NCI-H2227 treated with DMSO at 0.1 percent for 48 hours (cell line): ENCODE measurements at places on chromosomes 7 and 10.

DNA sequence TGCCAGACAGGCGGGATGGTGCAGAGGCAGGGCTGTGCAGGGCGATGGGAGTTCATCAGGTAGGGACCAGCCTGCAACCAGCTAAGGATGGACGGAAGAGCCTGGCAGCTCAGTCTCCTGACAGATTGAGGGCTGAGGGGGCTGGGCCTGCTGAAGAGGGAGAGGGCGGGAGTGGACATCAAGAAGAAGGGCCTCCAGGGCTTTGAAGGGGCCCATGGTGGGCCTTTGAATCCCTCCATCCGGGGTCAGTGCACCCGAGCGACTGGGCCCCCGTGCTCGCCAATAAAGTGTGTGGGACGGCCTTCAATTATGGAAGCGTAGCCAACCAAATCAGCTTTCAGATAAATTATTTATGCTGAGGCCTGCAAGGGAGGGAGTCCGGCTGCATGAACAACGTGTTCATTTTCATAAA lies 431.2 kb downstream of the RPS24 start:
- DNase-seq: no peak

GRCh38 chr10:73647211-73647874 lies 6.1 kb upstream of the MYOZ1 start:
- DNase-seq: peak; percentile 69

GRCh38 chr7:79880312-79880711 lies 254.3 kb upstream of the GNAI1 start:
- DNase-seq: peak; percentile 74

- no peak for DNase-seq
Observed at GRCh38 chr10:31278279-31278941, 40.6 kb upstream of the ZEB1 start.

- no peak for DNase-seq
Observed at GRCh38 chr7:85119934-85120333, 66.9 kb downstream of the SEMA3D start.

DNA sequence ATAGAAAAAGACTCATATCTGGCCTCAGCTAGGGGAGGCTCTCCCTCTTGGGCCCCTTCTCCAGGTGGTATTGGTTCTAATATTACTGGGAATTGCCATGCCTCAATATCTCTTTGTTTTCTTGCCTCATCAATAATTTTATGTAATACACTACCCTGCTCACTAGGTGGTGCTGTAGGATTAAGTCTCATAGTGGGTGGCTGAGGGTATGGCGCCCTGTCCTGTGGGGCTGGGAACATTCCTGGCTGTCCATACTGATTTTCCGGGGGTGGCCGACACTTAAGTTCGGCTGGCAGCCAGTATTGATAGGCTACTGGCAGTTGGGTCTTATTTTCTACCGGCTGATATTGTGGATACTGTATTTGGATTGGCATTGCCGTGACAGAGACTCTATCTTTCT lies 9.0 kb upstream of the TAS2R3 start:
- DNase-seq: no peak

DNA sequence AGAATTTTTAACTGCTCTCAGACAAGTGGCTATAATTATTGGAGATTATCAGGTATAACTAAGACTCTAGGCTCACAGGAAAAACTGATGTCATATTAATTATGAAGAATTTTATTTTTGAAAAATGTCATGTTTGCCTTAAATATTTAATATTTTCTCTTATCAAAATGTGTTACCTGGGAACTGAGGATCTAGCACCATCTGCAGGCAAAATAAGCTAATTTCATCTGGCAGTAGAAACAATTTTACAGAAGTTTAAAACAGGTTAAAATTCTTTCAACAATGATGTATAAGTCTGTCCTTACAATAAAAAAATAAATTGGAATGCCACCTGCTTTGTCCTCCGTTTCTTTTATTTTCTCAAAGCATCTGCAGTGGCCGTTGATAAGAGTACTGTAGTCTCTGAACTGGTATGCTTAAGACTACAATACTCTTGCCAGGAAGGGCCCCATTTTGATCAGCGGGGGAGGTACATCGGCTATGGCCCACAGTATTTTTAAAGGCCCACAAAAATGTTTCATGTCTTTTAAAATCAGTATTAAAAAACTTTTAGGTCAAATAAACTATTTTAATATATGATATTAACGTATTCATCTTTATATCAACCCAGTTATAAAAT lies 81.3 kb downstream of the VWDE start:
- DNase-seq: peak; percentile 34

DNA sequence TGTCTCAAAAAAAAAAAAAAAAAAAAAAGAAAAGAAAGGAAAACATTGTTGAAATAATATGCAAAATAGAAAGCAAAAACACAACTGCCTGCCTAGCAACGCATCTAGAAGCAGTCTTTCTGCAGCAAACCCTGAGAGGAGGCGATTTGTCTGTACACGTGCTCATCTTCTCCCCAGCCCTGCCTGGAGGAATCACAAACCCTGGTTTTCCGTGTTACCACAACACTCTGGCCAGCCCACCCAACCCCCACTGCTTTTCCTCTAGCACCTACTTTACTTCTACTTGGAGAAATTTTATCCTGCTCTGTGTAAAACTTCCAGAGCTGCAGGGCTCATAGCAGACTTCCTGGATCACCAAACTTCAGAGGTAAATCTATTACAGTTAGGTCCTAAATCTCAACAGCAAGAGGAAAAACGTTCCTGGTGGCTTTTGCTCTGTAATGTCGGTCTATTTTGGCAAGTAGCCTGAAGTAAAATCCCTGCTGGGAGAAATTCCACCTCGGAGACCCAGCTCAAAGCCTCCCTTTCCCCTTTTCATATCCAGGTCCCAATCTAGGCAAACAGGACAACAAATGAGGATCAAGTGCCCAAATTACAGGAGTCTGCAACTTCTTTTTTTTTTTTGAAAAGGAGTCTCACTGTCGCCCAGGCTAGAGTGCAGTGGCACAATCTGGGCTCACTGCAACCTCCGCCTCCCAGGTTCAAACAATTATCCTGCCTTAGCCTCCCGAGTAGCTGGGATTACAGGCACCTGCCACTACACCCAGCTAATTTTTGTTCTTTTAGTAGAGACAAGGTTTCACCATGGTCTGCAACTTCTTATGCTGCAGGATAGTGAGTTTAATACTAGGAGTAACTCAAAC lies 91.6 kb downstream of the DNMBP start:
- peak; percentile 53 for DNase-seq

GRCh38 chr10:58590152-58590840 lies 77.6 kb downstream of the BICC1 start:
- no peak for DNase-seq

GRCh38 chr10:35487336-35488034 lies 117.7 kb upstream of the GJD4 start:
- no peak for DNase-seq

- DNase-seq: no peak
Observed at GRCh38 chr7:68689087-68689433, 909.2 kb upstream of the AUTS2 start.

DNA sequence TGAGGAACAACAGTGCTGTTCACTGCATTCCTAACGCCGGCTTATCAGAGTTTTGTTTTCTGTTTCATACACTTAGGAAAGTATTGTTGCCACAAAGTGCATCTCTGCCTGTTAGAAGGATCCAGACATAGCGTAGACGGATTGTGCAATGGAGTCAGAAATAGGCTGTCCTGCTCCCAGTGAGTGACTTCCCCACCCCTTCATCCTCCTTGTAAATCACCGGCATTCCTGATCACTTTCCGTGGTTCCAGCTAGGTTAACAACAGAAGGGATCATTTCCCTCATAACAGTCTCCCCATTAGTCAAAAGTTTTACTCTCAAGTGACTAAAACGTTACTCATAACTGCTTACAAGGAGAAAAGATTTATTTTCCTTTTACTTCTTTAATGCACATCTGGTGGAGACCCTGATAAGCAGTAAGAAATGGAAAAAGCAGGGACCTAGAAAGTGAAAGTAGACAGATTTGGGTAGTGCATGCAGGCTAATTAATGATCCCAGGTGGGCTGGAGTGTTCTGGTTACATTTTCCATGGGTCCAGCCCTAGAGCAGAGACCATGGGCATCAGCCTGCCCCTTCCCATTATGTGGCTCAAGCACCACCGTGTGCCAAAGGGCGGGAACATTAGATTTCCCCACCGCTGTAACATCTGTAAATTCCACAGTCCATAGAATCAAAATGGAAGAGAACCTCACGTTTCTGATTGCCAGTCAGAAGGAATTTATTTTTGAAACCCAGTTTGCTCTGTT lies 395.1 kb upstream of the GALNT17 start:
- no peak for DNase-seq

DNA sequence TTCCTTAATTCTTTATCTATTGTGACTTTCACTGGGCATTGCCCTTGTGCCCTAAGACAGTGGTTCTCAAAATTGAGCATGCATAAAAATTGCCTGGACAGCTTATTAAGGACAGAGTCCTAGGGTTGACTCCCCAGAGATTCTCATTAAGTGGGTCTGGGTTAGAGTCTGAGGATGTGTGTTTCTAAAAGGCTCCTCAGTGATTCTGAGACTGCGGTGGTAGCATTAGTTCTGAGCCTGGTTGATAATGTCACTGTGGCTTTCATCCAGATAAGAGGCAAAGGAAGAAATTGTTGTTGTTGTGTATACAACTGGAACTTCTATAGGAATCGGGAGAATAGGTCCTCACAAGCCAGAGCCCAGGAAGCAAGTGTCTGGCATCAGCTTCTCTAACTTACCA lies 1.3 kb downstream of the IFIT2 start:
- no peak for DNase-seq

GRCh38 chr7:151142686-151143040 lies 24.8 kb downstream of the GBX1 start:
- DNase-seq: no peak

DNA sequence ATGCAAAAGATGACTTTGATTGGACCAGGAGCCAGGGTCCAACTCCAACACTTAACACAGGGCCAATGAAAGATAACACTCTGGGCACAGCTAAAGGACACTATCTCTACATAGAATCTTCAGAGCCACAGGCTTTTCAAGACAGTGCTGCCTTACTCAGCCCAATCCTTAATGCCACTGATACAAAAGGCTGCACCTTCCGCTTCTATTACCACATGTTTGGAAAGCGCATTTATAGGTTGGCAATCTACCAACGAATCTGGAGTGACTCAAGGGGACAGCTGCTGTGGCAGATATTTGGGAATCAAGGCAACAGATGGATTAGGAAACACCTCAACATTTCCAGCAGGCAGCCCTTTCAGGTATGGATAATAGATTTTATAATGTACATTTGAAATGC lies 160.7 kb downstream of the MALRD1 start:
- DNase-seq: no peak

DNA sequence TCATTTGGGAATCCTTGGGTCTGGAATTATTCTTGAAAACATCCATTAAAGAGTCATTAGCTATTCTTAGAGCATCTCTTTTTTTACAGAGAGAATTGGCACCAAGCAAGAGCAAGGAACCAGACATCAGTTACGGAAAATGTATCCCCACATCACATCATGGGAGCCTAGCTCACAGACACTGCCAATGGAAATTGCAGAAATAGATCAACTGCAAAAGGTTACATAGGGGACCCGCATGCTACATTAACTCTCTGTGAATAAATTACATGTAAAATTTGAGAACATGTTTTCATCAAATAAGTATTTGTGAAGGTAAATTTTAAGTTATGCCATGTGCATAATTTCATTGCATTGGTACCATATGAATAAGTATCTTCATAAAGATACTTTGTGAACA lies 224.8 kb downstream of the ZNF248 start:
- DNase-seq: no peak

- DNase-seq: no peak
Observed at GRCh38 chr10:95963202-95963990, 55.6 kb downstream of the CC2D2B start.

DNA sequence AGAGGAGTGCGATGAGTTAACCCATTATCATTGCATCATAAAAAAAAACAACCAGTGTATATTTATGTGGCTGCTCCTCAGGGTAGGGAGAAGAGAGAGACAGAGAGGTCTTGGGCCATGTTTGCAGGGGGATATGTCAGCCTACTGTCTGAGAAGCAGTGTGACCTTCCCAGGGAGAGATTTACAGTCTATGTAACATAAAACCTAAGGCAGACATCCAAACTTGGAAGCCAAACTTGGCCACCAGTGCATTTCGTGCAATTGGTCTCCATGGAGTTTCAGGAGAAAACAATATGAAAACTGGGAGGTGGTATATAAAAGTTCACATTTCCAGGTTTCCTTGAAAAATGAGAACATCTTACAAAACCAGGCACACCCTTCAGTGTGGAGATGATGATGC lies 85.9 kb upstream of the CXCL12 start:
- no peak for DNase-seq

GRCh38 chr7:148031811-148032210 lies 558.8 kb upstream of the C7orf33 start:
- DNase-seq: no peak

DNA sequence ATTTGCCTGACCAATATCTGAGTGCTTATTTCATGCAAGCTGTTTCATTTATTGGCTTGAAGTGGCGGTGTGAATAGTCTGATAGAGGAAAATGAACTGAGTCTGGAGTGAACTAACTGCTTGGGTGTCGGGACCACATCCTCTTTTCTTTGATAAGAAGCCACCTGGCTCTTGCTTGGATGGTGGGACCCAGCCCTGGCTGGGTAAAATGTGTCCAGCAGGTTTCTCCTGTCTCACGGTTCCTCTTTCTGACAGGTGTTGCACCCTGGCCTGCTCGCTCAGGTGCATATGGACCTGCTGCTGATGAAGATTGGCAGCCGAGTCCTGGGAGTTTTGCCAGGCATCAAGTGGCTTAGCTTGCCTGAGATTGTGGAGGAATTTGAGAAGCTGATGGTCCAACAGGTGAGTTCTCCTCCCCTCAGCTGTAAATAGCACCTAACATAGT lies 1.6 kb downstream of the ADCK2 start:
- no peak for DNase-seq

GRCh38 chr10:112979927-112980326 lies 29.9 kb downstream of the TCF7L2 start:
- no peak for DNase-seq

DNA sequence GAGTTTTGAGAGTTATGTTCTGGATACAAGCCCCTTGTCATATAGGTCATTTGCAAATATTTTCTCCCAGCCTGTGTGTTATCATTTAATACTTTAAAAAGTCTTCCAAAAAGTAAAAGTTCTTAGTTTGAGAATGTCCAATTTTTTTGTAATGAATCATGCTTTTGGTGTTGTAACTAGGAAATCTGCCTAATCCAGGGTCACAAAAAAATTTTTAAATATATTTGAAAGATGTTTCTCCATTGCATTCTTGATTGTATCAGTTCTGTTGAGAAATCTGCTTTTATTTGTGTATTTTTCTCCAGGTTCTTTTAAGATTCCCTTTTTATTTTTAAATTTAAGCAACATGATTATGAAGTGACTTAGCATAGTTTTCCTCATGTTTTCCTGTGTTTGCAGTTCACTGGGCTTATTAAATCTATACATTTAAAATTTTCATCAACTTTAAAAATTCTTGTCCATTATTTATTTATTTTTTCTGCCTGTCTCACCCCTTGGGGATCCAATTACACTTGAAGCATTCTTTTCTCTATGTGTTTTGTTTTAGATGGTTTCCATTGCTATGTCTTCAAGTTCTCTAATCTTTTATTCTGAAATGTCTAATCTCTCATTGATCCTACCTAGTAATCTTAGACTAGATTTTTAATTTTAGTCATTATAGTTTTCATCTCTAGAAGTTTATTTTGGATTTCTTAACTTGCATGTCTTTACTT lies 47.0 kb downstream of the CCDC71L start:
- DNase-seq: no peak
